RWPE1 (cell line): ENCODE measurements at places on chromosomes 1 and 21.

DNA sequence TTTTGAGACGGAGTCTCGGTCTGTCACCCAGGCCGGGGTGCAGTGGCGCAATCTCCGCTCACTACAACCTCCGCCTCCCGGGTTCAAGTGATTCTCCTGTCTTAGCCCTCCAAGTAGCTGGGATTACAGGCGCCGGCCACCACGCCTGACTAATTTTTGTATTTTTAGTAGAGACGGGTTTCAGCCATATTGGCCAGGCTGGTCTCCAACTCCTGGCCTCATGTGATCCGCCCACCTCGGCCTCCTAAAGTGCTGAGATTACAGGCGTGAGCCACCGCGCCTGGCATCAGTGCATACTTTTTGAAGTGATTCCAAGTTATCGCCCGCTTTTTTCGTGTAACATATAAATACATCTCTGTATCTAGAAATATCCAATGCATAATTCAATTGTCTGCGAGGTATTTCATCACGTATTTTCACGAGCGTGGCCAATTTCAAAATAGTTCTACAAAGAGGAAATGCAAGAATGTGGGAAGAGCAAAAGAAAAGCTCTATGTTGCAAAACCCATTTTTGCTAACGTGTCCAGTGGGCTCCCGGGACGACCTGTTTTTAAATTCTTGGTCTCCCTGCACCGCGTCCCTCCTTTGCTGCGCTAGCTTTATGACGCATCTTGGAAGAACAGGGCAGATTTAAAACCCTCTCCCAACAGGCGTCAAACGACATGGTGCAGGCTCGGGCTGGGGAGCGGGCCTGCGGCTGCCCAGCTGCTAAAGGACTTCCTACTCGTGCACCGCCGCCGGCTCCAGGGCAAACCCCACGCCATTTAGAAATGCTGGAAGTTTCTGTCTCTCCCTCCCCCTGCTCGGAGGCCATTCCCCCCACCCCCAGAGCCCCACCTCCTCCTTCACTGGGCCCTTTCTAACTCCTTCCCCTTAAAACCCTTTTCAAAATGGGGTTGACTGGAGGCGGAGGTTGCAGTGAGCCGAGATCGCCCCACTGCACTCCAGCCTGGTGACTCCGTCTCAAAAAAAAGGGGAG lies 923 bp upstream of the IFNGR2 start:
- DNase-seq = peak; percentile 45

DNA sequence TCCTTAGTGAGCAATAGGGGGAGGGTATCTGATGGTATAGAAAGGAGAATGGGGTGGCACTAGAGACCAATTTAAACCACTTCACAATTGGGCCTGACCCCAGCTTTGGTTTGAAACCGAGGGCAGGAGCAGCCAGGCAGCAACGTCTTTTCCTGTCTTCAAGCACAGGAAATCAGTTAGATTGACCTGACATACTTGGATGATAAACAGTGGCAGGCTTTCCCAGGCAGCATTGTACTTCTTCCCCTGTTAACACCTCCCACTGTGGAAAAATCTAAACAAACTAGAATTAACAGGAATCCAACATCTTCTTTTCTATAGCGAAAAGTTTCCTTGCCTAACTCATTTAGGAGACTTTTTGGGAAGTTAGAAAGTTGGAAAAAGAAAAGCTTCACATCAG lies 40.6 kb downstream of the SELL start:
- no peak for DNase-seq

- peak; percentile 88 for DNase-seq
Observed at GRCh38 chr1:1024771-1025699, 5.1 kb downstream of the AGRN start.

GRCh38 chr1:39372105-39372504 lies 119.3 kb upstream of the BMP8A start:
- DNase-seq = no peak

DNA sequence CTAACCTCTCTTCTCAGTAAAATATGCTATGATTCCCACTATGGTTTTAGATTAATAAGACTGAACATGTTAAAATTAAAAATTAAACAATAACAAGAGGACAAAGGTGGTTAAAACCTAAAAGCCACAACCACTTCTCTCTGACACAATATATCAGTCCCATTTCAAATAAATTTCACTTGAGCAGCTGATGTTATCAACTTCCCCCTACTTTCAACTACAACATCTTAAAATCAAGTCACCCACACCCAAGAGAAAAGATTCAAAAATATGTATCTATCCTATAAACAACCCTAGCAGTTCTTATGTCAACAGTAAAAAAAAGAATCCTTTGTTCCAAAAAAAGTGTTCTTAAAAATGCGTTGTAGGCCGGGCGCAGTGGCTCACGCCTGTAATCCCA lies 7.5 kb downstream of the PUM1 start:
- DNase-seq = no peak

GRCh38 chr1:70990469-70991253 lies 57.0 kb downstream of the PTGER3 start:
- no peak for DNase-seq

- DNase-seq = no peak
Observed at GRCh38 chr1:100721526-100722207, 2.1 kb downstream of the VCAM1 start.

DNA sequence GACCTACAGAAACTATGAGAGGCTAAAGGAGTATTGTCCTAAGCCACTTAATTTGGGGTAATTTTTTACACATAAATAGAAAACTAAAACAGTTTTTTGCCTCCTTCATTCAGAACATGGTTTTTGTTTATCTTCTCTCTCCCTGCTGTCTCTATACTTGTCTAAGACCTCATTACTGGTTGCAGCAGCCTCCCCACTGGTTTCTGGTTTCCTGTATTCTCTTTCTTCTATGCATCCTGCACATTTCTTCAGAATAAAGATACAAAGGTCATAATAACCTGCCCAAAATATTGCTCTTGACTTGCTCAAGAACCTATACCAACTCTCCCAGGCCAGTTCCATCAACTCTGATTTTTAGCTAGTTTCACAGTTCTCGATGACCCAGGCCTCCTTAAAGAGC lies 19.8 kb upstream of the BOLA1 start:
- no peak for DNase-seq

DNA sequence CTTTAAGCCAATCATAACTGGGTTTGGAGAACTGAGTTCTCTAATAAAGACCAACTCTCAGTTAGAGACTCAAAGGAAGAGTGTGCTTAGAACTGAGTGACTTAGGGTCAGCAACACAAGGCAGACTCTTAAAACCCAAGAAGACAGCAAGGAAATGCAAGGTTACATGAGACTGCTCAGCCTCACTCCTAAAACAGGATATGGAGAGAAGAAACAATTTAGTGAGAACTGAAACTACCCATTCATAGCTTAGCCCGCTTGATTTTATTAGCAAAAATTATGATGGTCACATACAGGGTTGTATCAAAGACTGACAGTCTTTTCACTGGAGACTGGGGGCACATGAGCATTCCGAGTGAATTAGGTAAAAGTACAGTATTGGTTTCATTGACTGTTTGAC lies 78.9 kb upstream of the DMRTA2 start:
- no peak for DNase-seq

GRCh38 chr1:201640624-201641023 lies 101.7 kb downstream of the NAV1 start:
- DNase-seq = no peak

DNA sequence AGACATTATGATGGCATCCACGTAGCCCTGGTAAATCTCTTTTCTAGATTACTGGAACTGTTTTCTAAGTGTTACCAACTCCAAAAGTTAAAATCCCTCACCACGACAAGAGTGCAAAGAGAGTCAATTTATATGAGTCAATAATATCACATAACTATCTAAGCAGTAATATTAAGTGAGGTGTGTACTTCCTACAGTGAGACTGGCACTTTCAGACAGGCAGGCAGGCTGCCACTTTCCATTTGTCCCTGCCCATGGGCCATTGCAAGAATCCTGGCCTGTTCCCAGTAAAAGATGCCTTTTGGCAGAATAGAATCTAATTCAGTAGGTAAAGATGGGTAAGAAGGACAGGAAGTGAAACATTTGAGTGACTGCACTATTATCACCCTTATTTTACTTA lies 355.6 kb downstream of the PTBP2 start:
- DNase-seq = no peak

- DNase-seq = peak; percentile 26
Observed at GRCh38 chr1:186178426-186179043, 196.5 kb downstream of the TPR start.

GRCh38 chr1:147625362-147625995 lies 44.8 kb downstream of the ACP6 start:
- no peak for DNase-seq

GRCh38 chr1:168811176-168811575 lies 82.2 kb upstream of the DPT start:
- peak; percentile 17 for DNase-seq

- no peak for DNase-seq
Observed at GRCh38 chr1:57623039-57623790, 199.4 kb upstream of the DAB1 start.

- DNase-seq = peak; percentile 80
Observed at GRCh38 chr1:112706505-112707220, at the start of gene RHOC. RHOC (minus strand) TSS chr1:112707127; CDS start chr1:112703799, 3,328 bp downstream.

- DNase-seq = no peak
Observed at GRCh38 chr1:17802164-17802563, 47.0 kb downstream of the ACTL8 start.

GRCh38 chr1:208933984-208934525 lies 649.5 kb upstream of the CAMK1G start:
- no peak for DNase-seq

DNA sequence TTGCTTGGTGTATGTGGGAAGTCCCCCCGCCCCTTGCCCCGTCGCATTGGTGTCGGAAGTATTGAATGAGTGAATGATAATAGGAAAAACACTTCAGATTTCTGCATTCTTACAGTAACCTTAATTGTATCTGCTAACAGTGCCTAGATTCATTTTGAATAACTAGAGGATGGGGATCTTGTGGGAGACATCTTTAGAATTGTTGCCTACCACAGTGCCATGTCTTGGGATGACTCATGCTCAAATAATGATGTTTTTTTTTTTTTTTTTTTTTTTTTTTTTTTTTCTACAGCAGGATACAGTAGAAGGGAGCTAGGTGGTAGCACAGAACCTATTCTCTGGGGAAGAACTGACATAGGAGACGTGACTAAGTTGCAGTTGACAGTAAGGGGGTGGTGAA lies 237.9 kb downstream of the USP25 start:
- DNase-seq = peak; percentile 53

DNA sequence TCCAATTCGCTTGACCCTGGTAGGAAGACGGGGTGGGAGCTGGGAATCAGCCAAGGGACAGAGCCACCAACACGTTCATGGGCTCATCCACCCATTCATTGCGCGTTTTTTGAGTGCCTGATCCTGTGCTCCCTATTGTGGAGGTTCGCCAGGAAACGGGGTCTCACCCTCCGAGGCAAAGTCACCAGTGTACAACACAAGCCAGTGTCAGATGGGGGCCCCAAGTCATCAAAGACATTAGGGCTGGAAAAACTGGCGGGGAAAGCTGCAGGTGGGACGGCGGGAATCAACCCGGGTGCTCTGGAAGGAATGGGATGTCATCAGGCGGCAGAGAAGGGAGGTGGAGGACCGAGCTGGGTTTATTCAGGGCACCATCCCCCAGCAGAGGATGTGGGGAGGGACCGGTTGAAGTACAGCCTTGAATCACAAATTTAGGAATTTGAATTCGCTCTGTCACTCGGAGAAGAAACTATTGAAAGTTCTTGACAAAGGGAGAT lies 667 bp upstream of the NID1 start:
- no peak for DNase-seq

DNA sequence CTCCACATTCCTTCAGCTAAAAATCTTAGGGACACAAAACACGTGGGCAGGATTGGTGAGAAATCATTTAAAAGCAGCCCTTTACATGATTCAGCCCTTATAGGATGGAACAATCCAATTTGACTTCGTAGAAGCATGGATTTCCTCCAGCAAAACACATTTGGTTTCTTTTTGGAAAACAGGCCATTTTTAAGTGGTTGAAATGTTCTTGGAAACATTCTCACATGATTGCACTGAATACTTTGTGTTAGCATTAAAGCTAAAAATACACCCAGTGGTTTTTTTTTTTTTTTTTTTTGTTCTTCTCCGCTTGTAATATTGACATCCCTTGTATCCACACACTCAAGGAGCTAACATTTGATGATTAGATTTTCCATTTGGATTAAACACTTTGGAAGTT lies 42.1 kb upstream of the ABCG1 start:
- no peak for DNase-seq

DNA sequence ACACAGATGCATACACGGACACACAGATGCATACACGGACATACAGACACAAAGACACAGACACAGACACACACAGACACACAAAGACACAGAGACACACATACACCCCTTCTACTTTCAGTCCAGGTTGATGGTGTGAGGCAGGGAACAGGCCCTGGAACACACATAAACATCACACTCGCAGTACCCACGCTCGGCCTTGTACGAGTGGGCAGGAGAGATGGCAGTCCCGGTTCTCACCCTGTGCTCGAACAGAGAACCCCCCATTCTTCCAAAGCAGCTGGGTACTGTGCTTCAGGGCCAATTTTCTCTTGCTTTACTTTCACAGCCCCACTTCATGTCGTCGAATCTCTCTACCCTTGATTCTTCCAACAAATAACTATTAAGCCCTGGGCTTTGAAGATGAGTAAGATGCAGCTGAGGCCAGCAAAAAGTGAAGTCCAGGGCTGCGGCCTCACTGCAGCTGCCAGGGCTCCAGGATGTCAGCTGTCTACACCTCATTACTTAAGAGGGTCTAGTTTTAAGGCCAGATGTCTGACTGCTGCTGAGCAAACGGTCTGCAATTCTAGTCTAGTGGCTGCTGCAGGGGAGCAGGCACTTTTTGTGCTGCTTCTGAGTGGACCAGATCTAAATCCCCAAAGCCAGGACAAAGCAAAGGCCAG lies 90.1 kb downstream of the PGBD5 start:
- no peak for DNase-seq

- DNase-seq = no peak
Observed at GRCh38 chr1:97647776-97648175, 273.1 kb downstream of the DPYD start.

- peak; percentile 48 for DNase-seq
Observed at GRCh38 chr1:152189657-152190442, 30.8 kb upstream of the RPTN start.

- DNase-seq = no peak
Observed at GRCh38 chr1:157097692-157098091, 1.9 kb downstream of the ETV3L start.

- DNase-seq = no peak
Observed at GRCh38 chr21:33815143-33815707, 100.4 kb downstream of the ATP5PO start.

- DNase-seq = no peak
Observed at GRCh38 chr1:155250246-155250632, 5.0 kb downstream of the ENTREP3 start.

DNA sequence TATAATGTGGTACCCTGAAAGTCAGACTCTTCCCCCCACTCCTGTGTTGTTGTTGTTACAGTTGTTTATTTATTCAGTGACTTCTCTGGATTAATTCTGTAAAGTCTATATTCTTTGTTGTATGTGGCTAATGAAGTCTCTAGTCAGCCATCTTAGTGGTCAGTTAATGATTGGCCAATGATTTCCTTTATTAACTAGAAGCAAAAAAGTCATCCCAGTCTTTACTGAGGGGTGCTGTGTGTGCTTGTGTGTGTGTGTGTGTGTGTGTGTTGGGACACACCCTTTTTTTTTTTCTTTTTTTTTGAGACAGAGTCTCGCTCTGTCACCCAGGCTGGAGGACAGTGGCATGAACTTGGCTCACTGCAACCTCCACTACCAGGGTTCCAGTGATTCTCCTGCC lies 37.3 kb upstream of the HYI start:
- DNase-seq = no peak

- peak; percentile 59 for DNase-seq
Observed at GRCh38 chr1:243598433-243598832, 251.6 kb downstream of the AKT3 start.
